Stimulated activated CD4-positive, alpha-beta T cell treated with anti-CD3 and anti-CD28 coated beads, TNF-alpha, amount 100 ng/mL, for 4 hours (primary cell): ENCODE measurements at places on chromosomes 2 and 18.

DNA sequence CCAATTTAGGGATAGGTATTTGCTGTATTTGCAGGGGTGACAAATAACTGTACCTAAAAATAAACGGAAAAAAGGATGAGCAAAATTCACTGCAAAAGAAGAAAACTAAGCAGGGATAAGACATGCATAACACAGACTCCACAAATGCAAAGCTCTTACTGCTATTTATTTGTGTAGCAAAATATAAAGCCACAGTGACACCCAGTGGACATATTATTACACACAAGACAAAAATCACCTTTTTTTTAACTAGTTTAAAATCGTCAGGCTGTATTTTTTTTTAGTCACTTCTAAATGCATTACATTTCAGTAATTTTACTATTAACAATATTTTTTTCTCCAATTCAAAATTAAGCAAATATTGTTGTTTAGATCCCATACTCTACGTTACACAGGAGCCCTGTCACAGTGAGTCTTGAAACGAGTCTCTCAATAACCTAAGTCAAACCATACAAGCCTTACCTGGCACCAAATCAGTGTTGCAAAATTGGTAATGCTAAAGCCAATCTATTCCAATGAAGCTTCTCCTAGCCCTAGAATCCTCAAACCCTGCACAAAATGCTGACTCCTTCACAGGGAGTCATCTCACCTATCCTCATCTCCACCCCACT, 23.7 kb downstream of the METTL4 start:
- no peak for DNase-seq

DNA sequence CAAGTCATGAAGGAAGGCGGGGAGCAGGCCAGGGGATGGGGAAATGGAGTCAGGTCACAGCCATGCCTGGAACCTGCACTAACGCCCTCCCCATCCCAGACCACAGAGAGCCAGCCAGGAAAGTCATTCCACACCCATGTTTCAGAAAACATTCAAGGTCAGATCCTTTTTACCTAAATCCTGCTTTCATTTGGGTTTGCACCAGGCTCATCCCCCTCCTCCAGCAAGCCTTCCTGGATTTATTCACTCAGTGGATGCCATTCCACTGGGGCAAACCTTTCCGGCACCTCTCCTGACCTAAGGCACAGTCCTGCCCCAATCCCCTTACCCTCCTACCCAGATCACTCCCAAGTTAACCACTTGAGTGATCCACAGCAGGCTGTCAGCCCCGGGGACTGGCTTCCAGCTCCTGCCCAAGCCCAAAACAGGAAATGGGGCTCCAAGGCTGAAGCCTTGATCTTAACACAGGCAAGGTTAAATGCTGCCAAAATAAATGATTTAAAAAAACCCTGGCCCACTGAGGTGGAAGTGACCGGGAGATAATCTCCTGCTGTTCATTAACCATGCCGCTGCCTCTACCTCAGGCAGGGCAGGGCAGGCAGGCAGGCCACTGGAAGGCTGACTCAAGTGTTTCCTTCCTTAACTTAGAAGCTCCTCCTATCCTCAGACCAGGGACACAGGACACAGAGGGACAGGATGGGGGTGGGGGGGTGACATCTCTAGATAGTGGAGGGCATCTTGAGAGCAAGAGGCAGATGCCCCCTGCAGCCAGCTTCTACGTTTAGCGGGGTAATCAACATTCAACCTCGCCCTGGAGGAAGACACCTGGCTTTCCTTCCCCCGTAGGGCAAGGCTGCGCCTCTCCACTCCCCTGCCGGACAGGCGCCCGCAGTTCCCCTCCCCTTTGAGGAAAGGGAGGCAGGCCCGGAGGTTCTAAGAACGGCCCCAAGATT, 1.4 kb downstream of the RAB11FIP5 start:
- DNase-seq = no peak

- peak; percentile 2 for DNase-seq
Measured at GRCh38 chr2:12326449-12327190, 390.1 kb upstream of the TRIB2 start.

GRCh38 chr2:150047620-150048222, 439.7 kb downstream of the RND3 start:
- DNase-seq = no peak

DNA sequence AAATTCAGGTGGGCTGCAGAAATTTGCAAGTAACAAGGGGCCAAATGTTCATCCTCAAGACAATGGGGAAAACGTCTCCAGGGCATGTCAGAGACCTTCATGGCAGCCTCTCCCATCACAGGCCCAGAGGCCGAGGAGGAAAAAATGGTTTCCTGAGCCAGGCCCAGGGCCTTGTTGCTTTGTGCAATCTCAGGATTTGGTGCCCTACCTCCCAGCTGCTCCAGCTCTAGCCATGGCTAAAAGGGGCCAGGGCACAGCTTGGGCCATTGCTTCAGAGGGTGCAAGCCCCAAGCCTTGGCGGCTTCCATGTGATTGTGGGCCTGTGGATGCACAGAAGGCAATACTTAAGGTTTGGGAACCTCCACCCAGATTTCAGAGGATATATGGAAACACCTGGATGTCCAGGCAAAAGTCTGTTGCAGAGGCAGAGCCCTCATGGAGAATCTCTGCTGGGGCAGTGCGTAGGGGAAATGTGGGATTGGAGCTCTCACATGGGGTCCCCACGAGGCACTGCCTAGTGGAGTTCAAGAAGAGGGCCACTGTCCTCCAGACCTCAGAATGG, 29.2 kb downstream of the RPRD1A start:
- DNase-seq = no peak

DNA sequence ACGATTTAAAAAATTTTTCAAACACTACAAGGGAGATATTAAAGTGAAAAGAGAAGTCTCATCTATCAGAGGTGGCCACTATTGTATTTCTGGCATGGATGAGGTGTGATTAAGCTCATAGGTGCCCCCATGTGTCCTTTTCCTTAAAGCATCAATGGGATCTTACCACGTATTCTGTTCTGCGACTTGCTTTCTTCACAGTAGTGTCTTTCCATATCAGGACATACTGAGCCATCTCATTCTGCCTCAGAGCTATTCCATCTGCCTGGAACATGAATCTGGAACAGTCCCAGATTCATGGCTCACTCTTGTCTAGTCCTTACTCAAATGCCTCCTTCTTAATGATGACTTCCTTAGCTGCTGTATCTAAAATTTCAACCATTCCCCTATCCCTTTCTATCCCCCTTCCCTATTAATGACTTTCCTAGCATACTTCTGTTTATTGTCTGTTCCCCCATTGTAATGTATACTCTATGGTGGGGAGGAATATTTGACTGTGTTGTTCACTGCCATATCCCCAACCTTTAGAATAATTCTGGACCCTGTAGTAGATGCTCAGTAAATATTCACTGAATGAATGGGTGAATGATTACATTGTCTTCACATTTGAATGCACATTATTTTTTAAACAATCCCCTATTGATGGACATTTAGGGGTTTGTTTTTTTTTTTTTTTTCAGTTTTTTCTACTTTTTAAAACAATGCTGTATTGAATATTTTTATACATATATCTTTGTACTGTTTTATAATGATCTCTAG, 11.1 kb downstream of the STAMBP start:
- DNase-seq = no peak

- DNase-seq = no peak
Measured at GRCh38 chr2:69114534-69114933, 101.6 kb downstream of the ANTXR1 start.

DNA sequence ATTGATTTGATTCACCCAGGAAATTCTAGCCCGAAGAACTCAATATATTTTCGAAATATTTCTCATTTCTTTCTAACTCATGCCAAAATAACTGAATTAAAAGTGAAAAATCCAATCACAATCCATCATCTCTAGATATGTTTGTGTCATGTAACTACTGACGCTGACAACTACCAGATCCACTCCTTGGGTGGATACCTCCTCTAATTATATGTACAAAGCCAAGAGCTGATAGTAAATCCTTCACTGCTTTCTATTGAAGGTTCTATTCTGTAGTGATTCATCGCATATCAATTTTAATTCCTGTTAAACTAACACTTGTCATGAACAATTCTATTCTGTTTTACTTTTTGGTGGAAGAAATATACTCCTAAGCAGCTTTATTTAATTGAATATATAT, 1056.6 kb upstream of the NXPH2 start:
- DNase-seq = no peak

DNA sequence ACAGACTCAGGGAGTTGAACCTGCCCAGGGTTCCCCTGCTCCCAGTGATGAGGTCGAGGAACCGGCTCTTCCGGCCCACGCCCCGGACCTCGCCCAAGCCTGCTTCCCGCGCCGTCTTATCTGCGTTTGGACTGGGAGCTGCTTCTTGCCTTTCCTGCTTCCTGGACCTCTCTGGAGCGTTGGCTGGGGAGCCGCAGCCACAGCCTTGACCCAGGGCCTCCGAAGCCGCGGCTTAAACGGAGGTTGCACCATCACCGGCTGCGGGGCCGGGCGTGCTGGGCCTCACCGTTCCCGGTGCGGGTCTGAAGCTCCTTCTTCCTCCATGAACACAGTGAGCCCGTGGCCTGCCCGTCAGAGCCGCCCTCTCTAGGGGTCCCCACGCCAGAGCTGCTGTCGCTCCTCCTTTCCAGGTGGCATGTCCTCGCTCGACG, 13.3 kb downstream of the NTSR2 start:
- DNase-seq = no peak

GRCh38 chr2:10168221-10168620, 45.7 kb downstream of the RRM2 start:
- no peak for DNase-seq

- DNase-seq = no peak
Measured at GRCh38 chr2:219661955-219662395, 34.5 kb downstream of the SLC4A3 start.

GRCh38 chr2:34731292-34731691, 1132.2 kb upstream of the FAM98A start:
- no peak for DNase-seq

GRCh38 chr2:23069156-23069555, 315.8 kb upstream of the KLHL29 start:
- no peak for DNase-seq

DNA sequence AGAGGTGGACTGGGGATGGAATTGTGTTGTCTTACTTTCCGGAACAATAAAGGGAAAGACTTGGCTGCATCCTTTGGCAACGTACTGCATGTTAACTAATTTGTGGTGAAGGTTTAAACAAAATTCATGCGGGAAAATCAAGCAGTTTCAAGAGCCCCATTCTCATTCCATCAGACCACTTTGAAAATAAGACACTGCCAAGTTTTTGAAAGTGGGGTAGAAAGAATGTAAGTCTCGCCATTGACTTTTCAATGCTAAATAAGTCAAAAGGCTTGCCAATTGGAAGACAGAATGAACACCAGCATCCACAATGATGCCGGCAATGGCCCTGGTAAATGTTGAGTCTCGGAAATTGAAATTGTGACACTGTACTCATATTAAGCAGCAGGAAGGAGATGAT, 322.0 kb downstream of the RND3 start:
- DNase-seq = no peak

GRCh38 chr2:238346544-238346943, 26.2 kb downstream of the TRAF3IP1 start:
- no peak for DNase-seq

DNA sequence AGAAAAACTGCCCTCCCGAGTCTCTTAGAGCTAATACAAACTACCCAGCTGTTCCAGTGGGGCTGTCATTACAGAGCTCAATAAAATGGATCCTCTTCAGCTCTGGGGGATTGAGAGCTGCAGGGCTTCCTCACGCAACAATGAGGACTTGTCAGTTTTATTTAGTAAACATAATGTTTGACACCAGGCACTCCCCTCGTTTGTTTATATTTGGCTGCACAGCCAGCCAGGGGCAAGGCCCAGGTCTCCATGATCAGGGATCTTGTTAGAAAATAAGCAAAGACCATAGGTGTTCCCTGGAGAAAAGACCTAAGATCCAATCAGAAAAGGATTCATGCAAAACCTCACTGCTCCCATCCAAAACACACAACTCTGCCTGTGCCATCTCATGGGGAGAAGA, 158.2 kb downstream of the C1D start:
- DNase-seq = no peak

- DNase-seq = no peak
Measured at GRCh38 chr2:16633621-16634430, 31.8 kb downstream of the CYRIA start.

GRCh38 chr18:45526114-45526841, 89.0 kb upstream of the SLC14A2 start:
- DNase-seq = no peak

- DNase-seq = no peak
Measured at GRCh38 chr18:12604445-12605007, 53.4 kb downstream of the SPIRE1 start.

DNA sequence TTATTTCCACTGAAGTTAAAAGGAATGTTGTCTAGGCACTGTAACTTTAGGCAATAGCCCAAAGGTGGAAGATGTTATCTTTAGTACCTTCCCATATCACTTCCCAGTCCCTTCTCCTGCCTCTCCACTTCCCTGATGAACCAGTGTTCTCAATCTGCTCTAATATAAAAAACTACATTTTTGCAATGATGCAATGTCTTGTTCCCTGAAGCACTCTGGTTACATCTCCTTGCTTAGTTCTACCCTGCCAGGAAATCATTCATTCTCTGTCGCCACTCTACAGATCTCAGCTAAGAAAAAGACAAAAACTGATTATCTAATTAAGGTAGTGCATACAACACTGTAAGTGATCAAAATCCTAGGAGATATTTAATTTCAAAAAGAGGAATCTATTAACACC, 71.3 kb downstream of the BAZ2B start:
- DNase-seq = no peak

GRCh38 chr2:190862571-190862991, 18.0 kb upstream of the GLS start:
- no peak for DNase-seq

- no peak for DNase-seq
Measured at GRCh38 chr2:120224735-120225548, 1.7 kb upstream of the TMEM185B start.

GRCh38 chr18:44786688-44787087, 106.0 kb downstream of the SETBP1 start:
- DNase-seq = no peak

- no peak for DNase-seq
Measured at GRCh38 chr18:58344861-58345463, 283.9 kb downstream of the ALPK2 start.

- DNase-seq = no peak
Measured at GRCh38 chr18:48828194-48828545, 122.6 kb downstream of the SMAD7 start.

- no peak for DNase-seq
Measured at GRCh38 chr2:152440460-152440859, 105.5 kb downstream of the FMNL2 start.

DNA sequence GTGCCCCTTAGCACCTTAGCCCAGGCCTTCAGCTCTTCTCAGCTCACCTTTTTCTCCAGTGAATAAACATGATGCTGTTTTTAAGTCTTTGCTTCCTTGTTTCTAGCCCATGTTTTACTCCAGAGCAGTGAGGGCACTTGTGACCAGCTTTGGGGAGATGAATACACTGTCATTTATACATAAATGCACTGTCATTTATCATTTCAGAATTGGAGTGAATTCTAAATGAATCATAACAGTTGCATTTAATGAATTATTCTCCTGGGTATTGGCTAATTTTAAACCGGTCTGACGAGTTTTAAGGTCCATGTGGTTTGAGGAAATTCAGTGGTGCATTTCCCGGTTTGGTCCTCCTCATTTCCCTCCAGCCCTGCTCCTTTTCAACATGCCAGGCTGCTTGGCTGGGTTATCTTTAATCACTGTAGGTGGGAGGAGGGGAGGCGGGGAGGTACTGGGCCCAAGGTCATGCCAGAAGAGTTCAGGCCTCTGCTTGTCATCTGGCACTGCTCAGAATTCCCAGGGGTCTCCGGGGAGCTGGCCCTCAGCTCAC, 23.9 kb downstream of the PRKCE start:
- DNase-seq = no peak
